ENCODE measurements at places on chromosomes 5 and 9.
A peak's percentile ranks its signal among the peaks of the same experiment; 100 is the strongest.

DNA sequence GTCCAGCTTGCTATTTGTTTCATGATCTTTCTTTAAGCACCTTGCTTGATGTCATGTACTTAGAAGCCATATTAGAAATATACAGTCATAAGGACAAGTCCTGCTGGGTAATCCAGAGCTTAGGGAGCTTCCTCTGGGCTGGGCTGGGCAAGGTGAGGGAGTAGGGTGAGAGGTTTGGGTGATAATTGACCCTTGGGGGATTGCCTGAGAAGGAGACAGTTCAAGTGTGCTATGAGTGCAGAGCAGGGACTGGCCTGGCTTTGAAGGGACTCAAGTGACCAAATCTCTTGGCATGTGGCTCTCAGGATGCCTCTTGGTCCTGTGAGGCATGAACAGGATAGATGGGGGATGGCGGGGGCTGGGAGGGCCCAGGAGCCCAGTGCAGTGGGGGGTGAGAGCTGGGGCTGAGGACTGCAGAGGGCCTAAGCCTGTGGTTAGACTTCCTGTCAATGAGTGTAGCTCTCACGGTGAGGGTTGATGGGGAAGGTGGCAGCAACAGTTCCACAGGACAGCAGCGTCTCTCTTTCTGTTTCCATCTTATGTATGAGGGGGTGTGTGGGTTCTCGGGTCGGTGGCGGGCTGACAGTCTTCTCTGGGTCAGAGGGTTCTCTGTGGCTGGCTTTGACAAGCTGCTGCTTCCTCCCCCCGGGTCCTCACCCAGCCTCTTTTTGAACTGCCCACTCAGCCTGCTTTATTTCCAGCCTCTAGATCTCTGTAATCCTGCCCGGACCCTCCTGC lies 53.5 kb downstream of the RGS3 start:
- DNase-seq: peak; percentile 48

DNA sequence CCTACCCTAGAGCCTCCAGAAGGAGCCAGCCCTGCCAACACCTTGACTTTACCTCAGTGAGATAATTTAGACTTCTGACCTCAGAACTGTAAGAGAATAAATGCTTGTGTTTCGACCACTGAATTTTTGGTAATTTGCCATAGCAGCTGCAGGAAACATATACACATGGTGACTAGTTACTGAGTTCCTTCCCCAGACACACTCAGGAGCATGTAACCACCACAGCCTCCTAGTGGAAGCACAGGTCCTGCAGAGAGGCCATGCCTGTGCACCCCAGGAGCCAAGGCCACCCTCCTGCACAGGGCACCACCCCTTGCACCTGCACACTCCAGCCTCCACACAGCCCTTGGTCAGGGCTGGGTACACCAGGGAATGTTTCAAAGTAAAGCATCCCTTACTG lies 7.6 kb upstream of the CAMSAP1 start:
- DNase-seq: no peak

DNA sequence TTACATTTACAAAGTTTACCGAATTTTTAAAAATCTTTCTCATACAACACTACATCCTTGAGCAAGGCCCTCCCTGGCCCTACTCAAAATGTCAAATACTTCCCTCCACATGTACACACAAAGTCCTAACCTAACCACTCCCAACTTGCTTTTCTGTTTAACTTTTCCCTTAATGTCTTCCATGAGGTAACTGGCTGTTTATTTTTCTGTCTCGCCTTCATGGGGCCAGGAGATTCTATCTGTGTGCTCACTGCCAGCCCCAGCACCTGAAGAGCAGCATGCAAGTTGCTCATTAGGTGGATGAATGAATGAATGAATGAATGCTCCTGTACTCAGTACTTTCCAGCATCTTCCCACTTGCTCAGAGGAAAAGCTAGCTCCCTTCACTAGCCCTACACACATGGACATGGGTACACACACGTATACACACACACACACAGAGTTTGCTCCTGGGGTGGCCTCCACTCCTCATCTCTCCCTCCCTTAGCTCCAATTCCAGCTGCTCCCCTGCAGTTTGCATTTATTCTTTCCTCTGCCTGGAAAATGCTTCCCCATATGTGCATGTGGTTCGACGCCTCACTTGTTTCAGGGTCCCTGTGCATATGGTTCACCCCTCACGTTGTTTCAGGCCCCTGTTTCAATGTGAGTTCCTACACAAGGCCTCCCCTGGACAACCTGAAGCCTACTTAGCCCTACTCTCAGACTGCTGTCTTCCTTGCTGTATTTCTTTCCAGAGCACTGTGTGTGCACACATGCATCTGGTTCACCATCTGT lies 165.2 kb downstream of the ROR2 start:
- DNase-seq: no peak

GRCh38 chr5:170638454-170639220 lies 134.8 kb downstream of the KCNIP1 start:
- peak; percentile 34 for DNase-seq

- DNase-seq: no peak
Measured at GRCh38 chr9:27924502-27924901, 351.2 kb upstream of the C9orf72 start.

DNA sequence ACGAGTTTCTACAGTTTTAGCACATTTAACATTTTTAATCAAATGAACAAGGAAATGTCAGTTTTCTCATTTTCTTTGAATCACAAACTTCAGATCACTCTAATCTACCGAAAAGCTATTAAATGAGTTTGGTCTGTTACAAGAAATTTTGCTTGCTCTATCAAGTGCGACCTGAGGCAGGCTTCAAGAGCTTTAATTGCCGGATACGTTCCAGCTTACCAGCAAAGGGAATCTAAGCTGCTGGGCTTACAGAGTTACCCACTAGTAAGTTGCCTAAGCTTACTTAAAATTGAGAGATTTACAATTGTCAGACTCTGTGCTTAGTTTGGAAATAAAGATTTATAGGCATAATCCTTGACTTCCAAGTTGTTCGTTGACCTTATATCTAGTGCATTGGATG lies 10.6 kb downstream of the SCGB3A1 start:
- no peak for DNase-seq

DNA sequence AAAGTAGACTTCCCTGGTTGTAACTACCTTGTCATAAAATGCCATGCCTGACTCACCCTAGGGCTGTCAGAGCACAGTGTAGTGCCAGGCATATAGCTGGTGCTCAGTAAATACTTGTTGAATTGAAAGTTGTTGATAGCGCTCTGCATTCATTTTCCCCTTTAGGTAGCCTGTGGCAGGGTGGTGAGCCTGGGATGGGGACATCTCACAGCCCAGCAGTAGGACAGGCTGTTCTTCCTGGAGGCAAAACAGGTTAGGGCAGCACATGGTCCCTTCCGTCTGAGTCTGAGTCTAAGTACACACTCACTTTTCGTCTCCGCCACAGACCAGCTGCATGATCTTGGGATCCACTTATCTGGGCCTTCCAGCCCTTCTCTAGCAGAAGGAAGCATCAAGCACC lies 401.9 kb downstream of the ZSWIM6 start:
- no peak for DNase-seq

GRCh38 chr9:73412874-73413273 lies 261.2 kb downstream of the ANXA1 start:
- DNase-seq: no peak

DNA sequence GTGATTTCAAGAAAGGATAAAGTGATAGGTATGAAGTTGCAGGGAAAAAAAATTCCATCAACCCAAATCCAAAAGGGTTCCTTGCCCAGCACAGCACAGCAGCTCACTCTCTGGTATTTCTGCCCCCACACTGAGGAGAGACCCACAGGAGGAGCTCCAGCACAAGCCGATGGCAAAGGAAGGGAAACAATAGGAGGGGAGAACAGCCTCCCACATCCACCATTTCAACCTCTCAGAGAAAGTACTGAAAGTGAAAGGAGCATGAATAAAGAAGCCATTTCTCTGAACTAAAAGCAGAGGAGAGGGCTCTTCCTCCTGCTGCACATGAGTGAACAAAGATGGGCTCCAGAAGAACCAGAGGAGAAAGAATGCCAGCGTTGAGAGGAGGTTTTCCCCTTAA lies 54.9 kb upstream of the ZSWIM6 start:
- no peak for DNase-seq

DNA sequence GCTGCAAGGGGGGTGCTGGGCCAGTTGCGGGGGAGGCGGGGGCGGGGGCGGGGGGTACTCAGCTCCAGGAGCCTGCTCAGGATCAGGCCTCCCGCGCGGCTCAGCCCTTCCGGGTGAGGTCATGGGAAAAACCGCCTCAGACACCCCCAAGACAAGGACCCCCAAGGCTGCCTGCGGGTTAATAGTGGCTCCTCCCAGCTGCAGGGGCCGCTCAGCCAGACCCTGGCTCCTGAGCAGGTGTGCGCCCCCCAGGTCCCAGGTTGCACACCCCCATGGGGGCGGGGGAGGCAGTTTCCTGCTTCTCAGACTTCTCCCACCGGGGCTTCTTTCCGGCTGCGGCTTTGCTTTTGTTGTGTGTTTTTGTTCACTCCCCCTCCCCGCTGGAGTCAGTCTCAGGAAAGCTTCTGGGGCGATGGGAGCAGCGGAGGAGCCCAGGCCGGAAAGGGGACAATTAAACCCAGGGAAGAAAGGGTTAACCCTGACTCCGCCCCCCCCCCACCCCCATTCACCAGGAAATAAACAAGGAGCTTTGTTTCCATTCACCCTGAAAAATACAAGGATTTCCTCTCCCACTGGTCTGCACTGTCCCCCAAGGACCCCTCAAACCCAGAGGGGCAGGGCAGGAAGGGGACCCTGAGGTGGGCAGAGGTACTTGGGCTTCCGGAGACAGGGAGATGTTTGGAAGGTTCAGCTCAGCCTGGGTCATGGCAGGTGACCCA lies 42.3 kb upstream of the NOTCH1 start:
- no peak for DNase-seq

DNA sequence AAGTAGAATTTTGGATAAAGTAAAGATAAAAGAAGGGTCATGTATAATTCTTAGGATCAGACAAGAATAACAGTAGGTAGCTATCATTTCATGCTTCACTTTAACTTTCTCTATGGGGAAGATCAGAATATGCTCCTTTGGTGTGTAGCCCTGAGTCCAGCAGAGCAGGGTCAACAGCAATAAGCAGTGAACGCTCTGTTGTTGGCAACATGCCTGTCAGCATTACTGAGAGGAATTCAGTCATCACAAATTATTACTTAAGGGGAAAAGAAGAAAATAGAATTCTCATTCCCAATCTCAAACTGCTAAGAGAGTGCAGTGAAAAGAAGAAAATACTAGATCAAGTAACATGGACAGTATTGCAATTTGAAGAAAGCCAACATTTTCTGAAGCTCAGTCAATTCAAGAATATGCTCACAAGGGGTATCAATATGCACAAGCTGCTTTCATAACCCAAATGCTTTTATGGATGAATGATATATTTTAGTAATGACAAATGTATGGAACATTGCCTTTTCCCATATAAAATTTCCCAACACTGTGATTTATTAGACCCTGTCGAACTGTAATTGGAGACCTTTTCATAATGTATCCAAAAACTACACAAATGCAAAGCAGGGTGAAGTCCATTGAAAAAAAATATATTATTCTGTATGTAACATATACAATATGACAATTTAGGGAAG lies 1359.4 kb downstream of the EFNA5 start:
- no peak for DNase-seq

GRCh38 chr9:17938035-17938655 lies 359.3 kb downstream of the SH3GL2 start:
- DNase-seq: no peak

DNA sequence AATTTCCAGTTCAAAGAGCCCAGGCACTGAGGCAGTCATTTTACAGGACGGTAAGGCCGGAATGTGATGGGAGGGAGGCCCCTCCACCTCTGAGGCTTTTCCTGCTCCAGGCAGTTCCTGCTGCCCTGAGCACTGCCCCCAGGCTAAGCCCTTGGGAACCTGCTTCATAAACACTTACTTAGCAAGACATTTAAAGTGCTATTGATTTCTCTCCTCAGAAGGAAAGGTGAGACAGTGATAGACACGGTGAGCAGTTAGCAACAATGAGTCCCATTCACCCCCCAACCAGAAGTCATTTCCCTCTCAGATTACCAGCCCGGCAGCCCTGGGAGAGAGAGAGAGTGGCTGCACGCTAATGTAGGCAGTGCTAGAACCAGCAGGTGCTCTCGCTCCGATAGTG lies 462.5 kb downstream of the SPOCK1 start:
- no peak for DNase-seq

DNA sequence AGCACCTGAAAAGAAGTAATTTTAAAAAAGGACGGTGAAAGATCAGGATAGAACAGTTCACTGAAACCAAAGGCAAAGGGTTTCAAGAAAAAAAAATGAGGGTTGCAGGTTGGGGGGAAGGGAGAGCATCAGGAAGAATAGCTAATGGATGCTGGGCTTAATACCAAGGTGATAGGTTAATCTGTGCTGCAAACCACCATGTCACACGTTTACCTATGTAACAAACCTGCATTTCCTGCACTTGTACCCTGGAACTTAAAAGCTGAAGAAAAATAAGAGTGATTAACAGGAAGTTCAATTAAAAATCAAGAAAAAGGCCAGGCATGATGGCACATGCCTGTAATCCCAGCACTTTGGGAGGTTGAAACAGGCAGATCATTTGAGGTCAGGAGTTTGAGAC lies 44.1 kb upstream of the RNF38 start:
- no peak for DNase-seq

DNA sequence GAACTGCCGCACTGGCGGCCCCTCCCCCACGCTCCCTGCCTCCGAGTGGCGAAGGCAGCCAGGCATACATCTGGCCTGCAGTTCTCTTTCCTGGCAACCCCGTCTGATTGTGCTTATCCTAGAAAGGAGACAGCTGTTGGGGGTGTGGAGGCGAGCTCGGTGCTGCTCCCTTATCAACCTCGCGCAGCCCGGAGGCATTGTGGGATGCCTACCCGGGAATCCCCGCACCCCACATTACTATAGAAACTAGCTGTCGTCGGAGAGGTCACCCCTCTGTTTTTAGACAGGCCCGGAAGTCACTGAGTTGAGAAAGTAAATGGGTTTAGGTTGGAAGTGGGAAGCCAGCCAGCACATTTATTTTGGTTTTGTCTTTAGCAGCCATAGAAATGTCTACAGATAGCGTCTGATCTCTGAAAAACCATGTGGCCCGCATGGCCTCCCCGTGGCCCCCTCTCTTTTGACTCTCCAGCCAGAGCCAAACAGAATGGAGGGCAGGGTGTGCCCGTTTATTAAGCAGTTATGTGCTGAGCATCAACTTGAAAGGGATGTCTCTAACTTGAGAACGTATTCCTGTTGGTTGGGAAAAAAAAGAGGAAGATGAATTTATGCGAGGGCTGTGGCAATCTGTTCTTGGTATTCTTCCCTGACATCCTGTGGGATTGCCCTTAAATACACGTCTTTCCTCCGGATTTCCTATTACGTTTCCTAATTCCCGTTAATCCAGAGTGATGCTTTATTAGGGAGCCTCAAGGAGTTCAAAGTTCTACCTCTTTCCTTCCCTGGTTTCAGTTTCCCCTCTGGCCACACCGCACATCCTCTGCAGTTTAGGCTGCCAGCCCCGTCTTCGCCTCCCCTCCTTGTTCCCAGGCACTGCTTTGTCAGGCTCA lies 3.9 kb downstream of the STC2 start:
- DNase-seq: no peak

- no peak for DNase-seq
Measured at GRCh38 chr9:110303133-110303532, 34.5 kb downstream of the TXNDC8 start.

Measured in stimulated activated CD4-positive, alpha-beta T cell treated with anti-CD3 and anti-CD28 coated beads, Interleukin-15, amount 100 ng/mL, for 1 hour (primary cell).